Activated CD4-positive, alpha-beta T cell treated with anti-CD3 and anti-CD28 coated beads for 48 hours (primary cell): ENCODE measurements at places on chromosomes 5 and 9.

DNA sequence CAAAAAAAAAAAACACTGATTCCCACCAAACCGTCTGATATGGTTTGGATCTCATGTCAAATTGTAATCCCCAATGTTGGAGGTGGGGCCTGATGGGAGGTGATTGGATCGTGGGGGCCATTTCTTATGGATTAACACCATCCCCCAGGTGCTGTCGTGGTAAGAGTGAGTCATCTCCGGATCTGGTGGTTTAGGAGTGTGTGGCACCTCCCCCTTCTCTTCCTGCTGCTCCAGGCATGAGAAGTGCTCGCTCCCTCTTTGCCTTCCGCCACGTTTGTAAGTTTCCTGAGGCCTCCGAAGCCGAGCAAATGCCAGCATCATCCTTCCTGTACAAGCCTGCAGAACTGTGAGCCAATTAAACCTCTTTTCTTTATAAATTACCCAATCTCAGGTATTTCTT lies 45.2 kb downstream of the HSD17B3 start:
- no peak for DNase-seq

DNA sequence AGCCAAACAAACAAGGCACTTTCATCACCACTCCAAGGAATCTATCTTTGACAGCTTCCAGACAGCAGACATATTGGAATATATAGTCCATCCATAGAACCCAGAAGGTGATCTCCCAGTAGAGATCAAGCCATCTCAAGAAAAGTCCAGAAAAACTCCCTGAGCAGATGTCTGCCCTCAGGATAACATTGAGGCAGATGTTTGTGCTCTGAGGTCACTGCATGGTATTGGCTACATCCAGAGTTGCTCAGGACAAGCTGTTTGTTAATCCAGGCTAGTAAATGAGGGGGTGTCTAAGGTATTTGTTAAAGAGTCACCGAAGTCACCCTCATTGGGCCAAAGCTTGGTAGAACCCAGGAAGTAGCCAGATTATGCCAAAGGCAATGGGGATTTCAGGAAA lies 556.3 kb upstream of the KLF4 start:
- no peak for DNase-seq

DNA sequence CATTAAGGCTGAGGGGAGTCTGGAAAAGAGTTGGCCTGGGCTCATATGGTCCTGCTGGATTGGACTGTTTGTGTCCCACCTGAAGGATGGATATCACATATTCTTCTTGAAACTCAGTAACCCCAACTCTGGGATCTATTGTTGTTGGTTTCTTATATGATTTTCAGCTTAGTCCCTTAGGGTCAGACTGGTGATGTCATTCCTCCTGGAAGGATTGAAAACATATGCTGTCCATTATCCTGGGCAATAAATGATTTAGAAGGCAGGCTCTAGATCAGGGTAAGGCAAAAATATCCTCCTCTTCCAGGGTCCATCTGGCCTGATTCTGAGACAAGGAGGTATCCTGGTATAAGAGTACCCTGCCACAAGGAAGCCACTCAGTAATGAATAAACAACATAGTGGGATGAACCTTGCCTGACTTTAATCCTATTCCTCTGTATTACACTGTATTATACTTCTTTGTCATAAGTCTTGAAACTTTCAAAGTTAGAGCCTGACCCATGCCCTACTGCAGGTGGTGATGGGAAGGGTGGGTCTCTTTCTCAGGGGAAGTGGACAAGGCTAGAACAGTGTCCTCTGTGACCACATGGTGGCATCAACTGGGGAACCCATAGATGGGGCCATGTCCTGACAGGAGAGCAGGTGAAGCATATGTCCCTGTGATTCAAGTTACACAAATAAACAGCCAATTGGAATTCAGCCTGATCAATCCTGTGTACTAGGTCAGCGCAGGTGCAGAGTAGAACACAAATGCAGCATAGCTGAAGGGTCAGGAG lies 454.4 kb upstream of the TRPC7 start:
- DNase-seq = no peak

DNA sequence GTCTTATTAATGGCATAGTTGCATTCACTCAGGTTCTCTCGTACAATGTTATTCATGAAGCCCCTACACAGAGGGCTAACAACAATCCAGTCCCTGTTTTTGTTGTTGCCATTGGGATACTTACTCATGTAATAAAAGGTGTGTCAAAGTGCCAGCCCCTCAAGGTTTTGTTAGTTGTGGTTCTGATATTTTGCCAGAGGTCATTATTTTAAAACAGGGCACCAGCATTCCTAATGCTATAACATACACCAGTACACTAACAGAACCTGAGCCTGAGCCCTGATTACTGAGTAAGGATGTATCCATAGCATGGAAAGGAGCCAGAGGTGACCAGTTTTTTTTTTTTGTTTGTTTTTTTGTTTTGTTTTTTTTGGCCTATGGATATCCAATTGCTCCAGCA lies 50.2 kb downstream of the SMC2 start:
- DNase-seq = no peak

GRCh38 chr5:139655727-139656271 lies 7.7 kb downstream of the CXXC5 start:
- no peak for DNase-seq

GRCh38 chr5:154444556-154445421 lies 1.0 kb upstream of the SAP30L start:
- DNase-seq = peak; percentile 16

GRCh38 chr5:165521816-165522610 lies 2016.6 kb downstream of the MAT2B start:
- DNase-seq = no peak

- no peak for DNase-seq
These were observed 112.3 kb downstream of the SMARCA2 start for GRCh38 chr9:2127486-2127885.

DNA sequence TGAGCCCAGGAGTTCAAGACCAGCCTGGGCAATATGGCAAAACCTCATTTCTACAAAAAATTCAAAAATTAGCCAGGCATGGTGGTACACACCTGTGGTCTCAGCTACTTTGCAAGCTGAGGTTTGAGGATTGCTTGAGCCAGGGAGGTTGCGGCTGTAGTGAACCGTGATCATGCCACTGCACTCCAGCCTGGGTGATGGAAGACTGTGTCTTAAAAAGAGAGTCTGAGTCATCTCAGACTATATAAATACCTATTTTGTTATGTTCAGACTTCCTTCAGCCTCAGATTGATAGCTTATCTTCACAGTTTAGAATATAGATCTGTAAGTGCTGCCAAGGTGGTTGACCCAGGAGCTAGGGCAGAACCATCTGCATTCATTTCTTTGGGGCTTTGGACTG lies 1.6 kb upstream of the PAIP2 start:
- DNase-seq = no peak

DNA sequence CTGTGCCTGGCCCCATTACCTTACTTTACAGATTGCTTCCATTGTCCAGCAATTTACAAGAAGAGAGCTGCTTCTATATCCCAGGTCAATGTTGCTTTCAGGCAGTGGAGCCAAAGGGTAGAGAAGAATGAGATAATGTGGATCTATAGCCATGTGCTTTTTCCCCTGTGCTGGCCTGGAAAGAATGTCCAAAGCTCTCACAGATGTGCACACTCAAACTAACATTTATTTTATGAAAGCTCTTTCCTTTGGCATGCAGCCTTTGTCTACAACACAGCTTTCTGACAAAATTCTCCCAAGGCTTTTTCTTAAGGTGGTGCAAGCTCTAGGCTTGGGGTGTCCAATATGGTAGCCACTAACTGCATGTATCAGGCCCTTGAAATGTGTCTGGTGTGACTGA lies 217.3 kb downstream of the LRRC70 start:
- no peak for DNase-seq

GRCh38 chr9:116336133-116336862 lies 182.7 kb downstream of the PAPPA start:
- no peak for DNase-seq

DNA sequence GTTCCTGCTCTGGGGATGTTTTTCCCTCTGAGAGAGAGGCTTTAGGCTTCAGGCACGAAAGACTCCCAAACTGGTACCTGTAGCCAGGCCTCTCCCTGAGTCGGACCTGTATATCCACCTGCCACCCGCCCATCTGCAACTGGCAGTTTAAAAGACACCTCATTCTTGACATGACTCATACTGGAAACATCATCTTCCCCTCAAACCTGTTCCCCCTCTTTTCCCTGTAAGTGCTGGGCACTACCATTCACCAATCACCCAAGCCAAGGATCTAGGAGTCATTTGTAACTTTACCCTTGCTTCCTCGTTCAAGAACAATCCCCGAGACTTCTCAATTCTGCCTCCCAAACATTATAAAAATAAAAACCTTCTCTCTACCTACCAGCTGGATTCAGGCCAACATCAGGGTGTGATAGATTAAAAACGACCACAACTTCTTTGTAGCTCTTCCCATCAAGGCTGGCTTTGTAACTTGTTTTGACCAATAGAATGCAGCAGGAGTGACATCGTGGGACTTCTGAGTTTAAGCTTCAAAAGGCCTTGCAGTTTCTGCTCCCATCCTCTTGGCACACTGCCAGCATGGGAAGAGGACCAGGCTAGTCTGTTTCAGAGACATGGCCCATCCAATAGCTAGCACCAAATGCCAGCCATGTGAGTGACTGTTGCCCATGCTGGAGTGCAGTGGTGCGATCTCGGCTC lies 1.8 kb upstream of the WDR31 start:
- no peak for DNase-seq

DNA sequence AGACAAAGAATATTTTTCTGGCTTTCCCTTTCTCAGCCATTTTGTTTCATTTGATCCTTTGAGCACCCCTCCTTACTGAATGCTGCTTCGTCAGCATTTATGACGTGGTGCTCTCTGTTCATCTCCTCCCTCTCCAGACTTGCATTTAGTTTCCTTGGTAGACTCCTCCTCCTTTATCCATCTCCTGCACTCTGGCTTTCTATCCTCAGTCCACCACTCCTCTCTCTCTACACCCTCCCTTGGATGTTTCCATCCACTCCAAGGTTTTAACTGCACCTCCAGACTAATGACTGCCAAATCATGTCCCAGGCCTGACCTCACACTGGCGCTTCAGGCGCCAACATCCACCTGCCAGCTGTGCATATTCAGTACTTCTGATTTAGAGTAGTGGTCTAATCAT lies 245.4 kb downstream of the RAB3C start:
- no peak for DNase-seq

DNA sequence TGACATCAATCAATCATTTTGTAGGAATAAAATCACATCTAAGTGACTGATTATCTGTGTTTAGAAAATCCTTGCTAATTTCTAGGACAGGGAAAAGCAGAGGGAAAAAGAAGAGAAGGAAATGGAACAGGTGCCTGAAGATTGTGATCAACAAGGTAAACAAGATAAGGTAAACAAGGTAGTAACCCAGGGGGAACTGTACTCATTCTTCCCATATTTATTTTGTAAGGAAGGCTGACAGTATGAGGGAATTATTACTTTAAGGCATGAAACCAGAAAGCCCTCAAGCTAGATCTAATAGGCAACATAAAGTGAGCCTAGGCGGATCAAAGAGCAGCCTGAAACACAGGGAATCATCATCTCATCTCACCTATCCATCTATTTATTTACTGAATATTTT lies 231.1 kb downstream of the MLLT3 start:
- no peak for DNase-seq

DNA sequence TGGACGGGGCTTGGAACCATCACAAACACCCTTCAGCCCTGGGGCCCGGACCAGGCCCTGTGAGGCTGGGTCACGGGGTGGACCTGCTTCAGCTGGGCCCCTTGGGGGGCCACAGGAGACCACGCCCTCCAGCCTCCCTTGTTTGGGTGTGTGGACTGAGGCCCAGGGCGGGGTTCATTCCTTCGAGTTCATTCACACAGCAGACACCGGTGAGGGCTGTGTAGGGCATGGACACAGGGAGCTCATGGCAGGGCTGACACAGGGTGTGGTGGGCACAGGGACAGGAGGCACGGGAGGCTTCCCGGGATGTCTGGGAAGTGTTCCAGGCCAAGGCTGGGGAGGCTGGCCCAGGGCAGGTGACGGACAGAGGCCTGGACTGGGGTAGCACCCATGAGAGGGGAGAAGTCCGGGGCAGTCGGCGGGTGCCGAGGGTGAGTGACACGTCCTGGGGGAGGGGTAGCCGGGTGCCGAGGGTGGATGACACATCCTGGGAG lies 8.9 kb downstream of the DNLZ start:
- DNase-seq = no peak

GRCh38 chr9:29241320-29241719 lies 1668.0 kb upstream of the C9orf72 start:
- DNase-seq = no peak

DNA sequence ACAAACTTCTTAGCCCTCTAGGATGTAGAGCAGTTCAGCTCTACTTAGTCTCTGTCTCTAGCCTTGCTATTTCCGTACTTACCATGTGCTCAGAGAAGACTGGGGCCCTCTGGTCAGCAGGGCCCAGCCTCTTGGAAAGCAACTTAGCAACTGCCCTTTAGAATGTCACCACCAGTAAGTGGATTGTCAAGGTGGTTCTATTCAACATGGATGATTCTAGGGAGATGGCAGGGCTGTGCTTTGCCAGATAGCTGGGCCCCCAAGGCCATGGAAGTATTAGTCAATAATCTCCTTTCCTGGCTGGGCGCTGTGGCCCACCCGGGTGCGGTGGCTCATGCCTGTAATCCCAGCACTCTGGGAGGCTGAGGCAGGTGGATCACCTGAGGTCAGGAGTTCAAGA lies 177.6 kb upstream of the MVB12B start:
- no peak for DNase-seq

DNA sequence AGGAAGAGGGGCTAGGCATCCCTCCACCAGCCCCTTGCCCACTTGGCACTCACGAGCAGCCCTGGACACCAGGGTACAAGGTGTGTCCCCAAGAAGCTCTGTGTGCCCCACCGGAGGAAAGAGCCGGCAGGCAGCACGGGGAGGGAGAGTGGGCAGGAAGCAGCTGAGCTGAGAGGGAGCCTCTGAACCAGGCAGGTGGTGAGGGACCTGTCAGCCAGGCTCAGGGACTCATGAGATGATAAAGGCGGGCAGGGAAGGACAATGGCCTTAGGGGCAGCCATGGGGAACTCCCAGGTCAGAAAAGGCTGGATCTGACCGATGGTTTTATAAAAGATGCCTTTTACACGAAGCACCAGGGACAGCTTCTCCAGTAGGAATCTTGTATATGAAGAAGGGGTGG lies 112.0 kb downstream of the VAV2 start:
- DNase-seq = no peak

DNA sequence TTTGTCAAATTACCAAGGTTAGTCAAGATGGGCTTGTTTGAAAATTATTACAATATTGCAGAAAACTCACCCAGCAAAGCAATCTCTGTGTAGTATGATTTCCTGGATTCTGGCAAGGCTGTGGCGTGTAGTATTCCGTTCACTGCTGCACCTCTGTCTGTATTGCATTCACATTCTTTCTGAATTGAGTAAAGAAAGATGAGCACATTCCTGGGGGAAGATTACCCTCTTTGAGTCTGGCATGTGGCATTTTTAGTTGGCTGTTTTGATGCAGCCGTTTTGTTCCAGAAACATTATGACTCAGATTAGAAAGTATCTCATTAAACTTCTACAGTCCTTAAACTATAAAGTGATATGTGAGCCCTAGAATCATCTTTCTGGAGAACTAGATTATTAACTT lies 197.7 kb downstream of the TENT4A start:
- DNase-seq = no peak

GRCh38 chr5:74664551-74664950 lies 20.5 kb upstream of the HEXB start:
- DNase-seq = no peak

- no peak for DNase-seq
These were observed 332 bp downstream of the SGCD start for GRCh38 chr5:156327296-156327695.
